ENCODE measurements at places on chromosomes 3 and 15.

DNA sequence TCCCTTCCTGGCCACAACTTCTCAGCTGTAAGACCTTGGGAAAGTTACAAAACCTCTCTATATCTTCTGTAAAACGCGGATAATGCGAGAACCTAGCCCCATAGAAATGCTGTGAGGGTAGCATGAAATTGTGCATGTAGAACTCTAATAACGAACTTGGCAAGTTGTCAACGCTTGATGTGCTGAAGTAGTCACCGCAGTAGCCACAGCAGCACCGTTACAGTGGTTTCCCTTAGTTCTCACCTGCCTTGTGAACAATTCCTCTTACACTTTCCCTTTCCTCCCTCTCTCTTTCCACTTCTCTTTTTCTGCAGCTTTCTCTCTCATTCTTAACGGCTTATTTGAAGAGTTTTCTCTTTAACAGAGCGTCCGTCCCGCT is 447 bp upstream of the SHQ1 start:
- DNase-seq: no peak

DNA sequence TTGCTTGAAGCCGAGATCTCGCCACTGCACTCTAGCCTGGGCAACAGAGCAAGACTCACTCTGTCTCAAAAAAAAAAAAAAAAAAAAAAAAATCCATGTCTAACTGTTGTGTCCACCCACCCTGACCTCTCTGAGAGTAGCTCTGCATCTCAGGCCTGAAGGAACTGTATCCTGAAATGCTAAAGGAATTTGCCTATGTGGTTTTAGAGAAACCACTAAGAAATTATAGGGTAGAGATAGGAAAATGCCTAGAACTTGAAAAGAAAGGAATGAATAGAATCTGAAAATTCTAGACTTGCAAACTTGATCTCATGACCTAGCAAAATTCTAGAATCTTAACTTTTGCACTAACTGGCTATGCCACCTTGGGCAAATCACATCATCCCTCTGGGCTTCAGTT is 217.5 kb upstream of the ROPN1 start:
- no peak for DNase-seq

DNA sequence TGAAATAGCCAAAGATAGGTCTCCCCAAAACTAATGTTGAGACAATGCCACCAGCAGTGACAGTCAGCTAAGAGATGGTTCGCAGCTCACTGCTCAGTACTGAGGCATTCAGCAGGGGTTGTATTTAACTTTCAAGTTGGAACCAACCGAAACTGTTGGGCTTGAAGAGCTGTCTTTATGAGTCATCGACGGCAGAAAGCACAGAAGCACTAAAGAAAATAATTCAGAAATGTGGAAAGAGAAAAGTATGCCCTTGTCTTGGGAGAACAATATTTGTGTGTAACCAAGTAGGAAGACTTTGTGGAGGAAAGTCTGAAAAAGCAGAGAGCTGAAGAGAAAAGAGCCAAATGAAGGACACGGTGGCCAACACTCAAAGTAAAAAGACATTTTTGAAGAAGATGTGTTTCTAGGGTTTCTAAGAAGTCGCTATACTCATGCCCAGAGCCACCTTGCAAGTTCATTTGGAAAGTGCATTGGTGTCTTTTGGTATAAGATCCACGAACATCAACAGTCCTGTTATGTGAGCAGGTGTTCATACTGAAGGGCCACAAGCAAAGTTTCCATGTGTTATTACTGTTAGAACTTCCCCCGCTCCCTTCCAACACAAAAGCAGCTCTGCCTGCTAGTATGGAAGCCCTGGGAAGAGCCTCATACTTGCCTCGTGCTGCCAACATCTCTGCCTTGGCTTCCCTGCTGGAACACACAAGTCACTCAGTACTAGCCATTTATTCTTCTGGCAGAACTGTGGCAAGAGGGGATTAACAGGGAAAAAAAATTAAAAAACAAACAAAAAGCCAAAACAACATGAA is 4.1 kb upstream of the RARB start:
- DNase-seq: no peak

DNA sequence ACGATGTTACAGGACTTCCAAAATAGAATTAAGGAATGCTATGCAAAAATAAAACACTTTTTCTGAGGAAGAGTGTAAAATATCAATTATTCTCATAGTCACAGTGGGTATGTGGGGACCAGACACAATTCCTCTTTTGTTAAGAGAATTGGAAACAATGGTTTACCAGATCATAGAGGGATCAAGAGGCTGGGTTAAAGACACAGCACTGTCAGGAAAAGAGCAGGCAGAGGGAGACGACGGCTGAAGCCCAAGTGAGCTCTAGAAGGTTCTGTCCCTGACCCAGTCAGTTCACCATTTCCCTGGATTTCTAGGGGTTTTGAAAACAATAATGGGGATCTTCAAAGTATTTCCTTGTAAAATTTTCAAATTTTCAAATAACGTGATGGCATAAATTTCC is 54.0 kb upstream of the POLR2M start:
- no peak for DNase-seq

- no peak for DNase-seq
Measured at GRCh38 chr15:51168700-51169099, 74.0 kb upstream of the TNFAIP8L3 start.

GRCh38 chr3:13046569-13047274 is 26.5 kb downstream of the IQSEC1 start:
- DNase-seq: no peak

DNA sequence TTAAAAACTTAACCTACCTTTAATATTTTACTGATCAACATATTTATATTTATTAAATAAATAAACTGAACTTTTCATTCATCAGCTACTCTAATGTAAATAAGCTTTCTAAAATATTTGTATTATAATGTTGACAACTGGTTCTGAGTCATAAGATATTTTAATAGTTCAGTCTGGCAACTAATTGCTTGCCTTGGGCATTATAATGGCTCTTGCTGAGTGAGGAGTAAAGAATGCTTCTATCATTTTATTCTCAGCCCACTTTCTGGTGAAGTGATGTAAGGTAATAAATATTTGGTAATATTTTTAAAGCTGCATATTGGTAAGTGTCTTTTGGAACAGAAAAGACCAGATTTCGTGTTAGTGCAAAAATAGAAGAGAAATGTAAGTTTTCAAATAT is 81.5 kb downstream of the DIPK2A start:
- no peak for DNase-seq

DNA sequence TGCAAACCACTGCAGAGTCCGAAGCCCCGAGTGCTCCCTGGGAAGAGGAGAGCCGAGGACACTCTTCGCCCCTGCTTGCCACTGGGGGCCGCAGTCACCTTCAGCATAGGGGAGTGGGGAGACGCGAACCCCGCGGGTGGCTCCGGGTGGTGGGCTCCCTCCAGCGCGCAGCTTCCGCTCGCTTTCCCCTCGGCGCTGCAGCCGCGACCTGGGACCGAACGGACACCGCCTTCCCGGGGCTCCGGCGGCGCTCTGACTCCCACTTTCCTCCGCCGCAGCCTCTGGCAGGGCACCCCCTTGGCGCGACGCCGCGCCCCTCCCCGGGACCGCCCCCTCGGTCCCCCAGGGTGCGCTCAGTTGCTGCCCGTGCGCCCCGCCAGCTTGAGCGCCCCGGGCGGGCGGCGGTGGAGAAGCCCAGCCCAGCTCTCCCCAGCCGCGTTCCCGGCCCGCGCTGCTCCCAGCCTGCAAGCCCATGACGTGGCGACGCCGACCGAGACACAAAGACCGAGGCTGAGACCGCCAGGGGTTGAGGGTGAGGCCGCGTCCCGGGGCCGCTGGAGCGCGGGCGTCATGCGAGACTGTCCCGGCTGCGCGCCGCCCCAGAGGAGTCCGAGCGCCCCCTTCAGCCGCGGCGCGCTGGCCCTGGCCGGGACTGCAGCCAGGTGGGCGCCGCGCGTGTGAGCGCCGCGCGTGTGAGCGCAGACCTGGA is at the start of gene MINAR1:
TSS of gene MINAR1 (plus strand) at position 701 of the 709 bp plus-strand sequence. CDS start 23,812 bp downstream, outside the sequence.
- no peak for DNase-seq

DNA sequence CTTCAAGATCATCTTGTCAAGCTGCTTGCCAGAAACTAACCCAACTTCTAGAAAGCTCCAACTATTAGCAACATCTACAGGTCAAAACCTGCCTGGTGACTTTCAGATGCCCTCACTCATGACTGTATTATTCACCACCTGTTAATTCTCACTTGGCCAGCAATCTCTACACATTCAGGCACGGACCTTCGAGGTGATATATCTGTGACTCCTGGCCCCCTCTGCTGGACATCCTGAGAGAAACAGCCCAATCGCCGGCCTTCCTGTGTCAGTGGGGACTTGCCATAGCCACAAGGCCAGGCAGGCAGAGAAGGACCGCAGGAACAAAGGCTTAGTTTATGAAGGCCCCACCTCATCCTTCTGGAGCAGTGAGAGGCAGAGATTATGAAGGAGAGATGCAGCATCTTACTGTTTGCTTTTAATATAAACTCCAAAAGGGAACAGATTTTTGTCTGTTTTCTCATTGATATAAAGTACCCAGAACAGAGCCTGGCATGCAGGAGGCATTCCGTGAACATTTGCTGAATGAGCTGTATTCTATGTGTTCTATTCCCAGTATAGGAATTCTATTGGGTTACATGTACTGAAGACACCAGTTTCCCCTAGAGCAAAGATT is 24.4 kb upstream of the OCA2 start:
- peak; percentile 67 for DNase-seq

DNA sequence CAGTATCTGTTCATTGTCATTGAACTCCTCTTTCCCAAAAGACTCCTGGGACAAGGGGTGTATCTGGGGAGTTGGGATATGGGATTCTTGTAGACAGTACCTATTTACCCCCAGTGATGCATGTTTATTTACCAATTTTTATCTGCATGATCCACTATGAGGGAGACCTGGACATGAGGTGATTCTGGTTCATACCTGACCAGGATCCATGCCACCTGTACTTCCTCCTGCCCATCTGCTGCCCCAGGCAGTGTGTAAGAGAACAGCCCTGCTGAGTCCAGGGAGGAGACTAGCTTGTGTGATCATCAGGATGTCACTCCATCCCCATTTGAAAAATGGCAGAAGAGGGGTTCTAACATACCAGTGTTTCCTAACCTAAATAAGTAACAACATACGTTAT is 3.1 kb upstream of the TPRG1 start:
- no peak for DNase-seq

Measured in cerebellar nuclear complex (tissue), 1 donor.